ENCODE measurements at places on chromosomes 5 and 9.

DNA sequence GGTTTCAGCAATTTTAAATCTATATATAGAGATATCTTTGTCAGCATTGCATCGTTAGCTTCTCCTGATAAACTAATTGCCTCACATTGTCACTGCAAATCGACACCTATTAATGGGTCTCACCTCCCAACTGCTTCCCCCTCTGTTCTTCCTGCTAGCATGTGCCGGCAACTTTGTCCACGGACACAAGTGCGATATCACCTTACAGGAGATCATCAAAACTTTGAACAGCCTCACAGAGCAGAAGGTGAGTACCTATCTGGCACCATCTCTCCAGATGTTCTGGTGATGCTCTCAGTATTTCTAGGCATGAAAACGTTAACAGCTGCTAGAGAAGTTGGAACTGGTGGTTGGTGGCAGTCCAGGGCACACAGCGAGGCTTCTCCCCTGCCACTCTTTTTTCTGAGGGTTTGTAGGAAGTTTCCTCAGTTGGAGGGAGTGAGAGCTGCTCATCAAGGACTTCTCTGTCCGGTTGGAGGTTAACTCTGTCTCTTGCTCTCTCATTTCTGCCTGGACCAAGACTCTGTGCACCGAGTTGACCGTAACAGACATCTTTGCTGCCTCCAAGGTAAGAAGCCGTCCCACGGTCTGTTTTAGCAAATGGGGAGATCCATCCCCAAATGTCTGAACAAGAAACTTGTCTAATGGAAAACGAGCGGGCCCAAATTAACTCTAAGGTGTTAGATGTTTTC is at the start of gene IL4:
Gene IL4, plus strand, starts transcription at position 51 of the 692 bp plus-strand sequence. Its CDS starts 62 bp downstream, at position 113.
- no peak for DNase-seq

DNA sequence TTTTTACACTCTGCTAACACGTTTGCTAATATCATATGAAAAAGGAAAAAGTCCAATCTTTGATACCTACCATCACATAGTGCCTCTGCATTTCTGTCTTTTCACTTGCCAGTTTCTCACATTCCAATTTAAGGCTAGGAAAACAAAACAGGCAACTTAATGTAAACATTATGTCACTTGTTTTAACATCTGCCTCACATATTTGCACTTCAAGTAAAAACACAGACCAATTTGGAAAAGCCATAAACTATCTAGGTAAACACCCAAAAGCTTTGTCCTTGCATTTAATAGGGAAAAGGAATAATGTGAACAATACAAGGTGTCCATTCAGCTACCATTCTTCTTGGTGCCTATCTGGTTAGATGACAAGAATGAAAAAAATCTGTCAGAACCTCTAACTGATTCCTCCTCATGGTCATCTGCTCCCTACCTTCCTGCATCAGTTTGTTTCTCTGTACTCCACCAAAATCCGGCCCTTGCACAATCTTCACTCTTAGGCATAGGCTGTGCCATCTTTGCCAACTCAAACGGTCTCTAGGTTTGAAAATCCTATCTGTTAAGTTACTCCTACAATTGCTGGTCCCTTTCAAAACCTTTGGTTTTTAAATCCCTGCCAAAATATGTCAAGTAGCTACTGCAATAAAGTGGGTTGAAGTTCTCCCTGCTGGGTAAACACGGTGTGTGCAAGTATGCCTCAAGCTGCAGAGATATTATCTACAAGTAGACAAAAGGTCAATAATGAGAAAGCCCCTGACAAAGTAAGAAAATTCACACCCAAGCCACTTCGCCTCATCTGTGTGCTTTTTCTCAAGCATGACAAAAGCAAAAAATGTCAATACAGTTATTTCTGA is 3.4 kb downstream of the TLE1 start:
- DNase-seq, result no peak

DNA sequence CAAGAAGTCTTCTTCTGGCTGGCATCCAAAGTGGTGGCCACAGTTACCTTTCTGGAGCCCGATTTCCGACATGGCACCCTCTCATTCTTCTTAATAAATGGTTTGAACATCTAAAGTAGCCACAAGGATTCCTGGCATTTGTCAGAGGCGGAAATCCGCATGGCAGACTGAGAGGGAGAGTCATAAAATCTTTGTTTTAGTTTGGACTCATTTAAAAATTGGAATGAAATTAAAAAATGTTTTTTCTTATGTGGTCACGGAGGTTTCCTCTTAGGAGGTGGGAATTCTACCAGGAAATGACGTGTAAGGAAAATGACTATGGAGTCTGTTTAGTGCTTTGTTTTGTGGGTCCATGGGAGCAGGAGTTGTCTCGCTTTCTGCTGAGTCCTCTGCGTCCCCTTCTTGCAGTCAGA is 133.0 kb upstream of the PTCH1 start:
- DNase-seq, result no peak

- DNase-seq, result no peak
These were observed 10.3 kb downstream of the RUSC2 start for GRCh38 chr9:35500130-35500748.

DNA sequence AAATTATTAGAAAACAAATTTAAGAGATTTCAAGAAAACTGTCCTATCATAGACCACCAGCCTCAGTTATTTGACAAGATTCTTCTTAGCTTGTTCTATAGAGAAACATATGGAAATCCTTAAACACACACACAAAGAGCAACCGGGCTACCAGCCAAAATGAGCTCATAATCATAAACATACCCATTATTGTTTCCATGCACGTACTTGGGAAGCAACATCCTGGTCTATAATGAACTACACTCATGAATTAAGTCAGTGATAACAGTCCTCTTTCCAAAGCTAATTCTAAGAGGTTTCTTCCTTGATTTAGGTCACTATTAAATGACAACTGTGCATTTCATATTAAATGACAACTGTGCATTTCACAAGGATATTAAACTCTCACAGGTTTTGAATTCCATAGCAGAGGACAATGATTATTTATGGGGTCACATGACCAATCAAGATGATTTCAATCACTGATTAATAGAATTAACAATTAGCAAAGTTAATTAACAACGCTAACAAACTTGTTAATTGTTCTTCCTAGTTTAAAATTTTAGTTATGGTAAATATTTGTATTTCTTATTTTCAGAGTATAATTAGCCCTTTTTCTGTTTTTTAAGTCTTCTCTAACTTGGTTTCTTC is 77.0 kb downstream of the OXCT1 start:
- DNase-seq, result no peak

- DNase-seq, result no peak
These were observed 254.4 kb downstream of the MLLT3 start for GRCh38 chr9:20367855-20368254.

- no peak for DNase-seq
These were observed 86.6 kb downstream of the MED27 start for GRCh38 chr9:131992906-131993657.

- peak; percentile 52 for DNase-seq
These were observed 65.8 kb upstream of the RANBP3L start for GRCh38 chr5:36367524-36367923.

DNA sequence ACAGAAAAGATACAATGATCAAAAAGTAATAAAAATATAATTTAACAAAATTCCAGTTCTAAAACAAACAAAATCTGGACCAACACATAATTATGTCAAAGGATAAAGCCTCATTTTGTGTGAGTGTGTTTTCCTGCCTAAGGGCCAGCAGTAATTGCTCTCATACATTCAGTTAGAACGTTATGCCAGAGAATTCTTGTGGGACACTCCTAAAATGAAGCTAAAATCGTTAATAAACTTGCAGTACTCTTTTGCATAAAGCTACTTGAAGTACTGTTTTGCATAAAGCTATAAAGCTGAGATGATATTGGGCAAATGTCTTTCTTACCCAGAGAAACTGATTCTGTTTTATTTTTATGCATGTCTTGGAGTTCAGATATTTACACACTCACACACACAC is 1072.3 kb downstream of the MAT2B start:
- DNase-seq, result no peak

DNA sequence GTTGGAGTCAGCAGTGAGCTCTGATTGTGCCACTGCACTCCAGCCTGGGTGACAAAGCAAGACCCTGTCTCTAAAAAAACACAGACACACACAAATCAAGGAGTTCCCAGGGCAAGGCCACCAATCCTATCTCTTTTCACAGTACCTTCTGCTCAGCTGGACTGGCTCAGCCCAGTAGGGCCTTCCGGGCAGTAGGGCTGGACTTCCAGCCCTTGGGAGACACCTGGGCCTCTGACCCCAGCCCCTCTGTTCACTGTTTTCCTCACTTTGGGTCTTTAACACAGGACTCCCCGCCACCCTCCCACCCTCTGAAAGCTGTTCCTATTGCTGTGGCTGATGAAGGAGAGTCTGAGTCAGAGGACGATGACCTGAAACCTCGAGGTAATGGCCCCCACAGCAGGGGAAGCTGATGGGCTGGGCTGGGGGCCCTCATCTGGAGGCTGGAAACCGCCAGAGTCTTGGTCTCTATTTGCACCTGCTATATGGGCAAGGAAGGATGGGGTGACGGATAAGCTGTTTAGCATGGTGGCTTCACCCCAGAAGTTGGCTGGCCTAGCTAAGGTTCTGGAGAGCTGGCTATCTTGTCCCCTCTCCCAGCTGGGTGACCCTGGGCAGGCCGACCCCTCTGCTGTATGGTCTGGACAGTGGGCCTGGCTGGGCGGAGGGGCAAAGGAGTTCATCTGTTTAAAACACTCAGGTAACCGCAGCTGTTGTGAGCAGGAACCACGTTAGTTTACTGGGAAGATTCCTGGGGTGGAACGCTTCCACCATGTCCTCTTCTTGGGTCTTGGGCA is 25.6 kb downstream of the USP20 start:
- no peak for DNase-seq

DNA sequence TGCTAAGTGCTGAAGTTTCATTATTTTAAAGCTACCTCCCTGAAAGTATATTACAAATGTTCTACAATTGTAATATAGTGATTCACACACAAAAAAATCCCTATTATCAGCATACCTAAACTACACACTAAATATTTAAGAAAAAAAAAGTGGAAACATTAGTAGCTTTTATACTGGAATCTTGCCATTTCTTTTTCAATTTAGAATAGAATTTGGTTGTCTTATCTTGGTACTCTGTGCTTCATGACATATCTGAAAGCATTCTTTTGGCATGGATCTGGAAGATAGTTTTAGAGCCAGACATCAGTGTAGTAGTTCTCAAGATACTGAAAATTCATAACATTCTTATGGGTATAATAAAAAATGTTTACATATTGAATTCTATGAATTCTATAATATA is 35.0 kb downstream of the SLC1A3 start:
- DNase-seq, result no peak

DNA sequence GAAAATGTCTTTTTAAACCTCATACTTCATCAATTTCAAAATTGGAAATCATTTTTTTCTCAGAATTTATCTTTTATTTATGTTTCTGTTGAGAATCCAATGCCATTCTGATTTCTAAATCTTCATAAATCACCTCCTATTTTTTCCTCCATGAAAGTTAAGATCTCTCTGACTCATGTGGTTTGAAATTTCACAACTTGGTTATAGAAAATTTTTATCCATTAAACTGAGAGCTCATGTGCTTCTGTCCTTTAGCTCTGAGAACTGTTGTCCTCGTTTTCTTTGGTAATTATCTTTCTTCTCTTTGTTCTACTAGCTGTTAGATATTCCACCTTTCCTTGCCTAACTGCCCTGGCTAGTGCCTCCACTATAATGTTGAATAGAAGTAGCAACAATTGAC is 1.5 kb upstream of the RNF180 start:
- DNase-seq, result no peak

DNA sequence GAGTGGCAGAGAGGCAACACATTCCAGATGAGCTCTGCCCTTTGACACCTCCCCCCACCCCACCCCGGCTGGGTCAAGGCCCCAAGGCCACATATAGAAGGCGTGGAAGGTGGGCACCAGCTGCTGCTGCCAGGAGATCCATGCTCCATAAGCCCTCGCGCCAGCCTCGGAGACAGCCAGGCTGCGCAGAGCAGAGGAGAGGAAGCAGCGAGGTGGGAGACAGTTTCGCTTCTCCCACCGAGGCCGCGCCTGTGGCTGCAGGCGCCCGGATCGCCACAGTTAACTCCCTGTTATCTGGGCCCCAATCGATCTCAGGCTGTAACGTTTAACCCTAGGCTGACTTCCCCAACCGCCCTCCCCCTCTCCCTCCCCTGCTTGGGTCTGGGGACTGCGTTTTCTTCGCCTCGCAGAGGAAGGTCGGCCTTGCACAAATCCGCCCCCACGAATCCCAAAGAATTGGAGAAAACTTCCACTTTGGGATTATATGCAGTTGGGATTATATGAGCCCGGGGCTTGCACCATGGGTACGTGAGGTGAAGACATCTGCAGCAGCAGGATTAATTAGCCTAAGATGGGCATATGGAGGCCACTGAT is 1.1 kb upstream of the CXXC5 start:
- DNase-seq, result no peak

GRCh38 chr5:35771300-35771699 is 85.4 kb upstream of the IL7R start:
- DNase-seq, result peak; percentile 91
